NCI-H2029 treated with DMSO at 0.1 percent for 48 hours (cell line): ENCODE measurements at places on chromosomes 3 and 15.

GRCh38 chr3:4633078-4634004 lies 140.2 kb downstream of the ITPR1 start:
- peak; percentile 88 for DNase-seq

DNA sequence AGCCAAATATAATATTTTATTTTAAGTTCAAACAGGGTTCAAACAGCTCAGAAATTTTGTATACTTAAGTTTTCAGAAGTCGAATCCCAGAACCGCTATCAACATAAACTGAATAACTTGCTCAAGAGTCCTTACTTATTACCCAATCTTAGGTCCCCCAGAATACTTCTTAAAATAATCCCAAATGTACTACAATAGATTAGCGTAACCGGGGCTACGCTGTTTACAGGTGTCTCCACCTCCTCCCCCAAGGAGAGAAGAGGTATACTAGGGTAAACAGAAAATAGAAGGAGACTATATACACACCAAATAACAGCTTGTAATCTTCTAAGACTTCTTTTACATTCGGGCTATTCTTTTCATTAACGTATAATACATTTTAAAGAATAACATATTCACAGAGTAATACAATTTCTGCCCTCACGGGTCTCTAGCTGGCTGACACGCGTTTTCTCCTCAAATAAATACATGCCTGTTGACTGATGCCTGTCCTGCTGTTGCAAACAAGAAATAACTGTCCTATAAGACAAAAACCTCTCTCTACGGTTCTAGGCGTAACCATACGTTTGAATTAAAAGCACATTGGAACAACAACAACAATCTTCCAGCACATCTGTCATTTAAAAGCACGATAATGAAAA lies 1.3 kb downstream of the DENND4A start:
- DNase-seq = no peak

DNA sequence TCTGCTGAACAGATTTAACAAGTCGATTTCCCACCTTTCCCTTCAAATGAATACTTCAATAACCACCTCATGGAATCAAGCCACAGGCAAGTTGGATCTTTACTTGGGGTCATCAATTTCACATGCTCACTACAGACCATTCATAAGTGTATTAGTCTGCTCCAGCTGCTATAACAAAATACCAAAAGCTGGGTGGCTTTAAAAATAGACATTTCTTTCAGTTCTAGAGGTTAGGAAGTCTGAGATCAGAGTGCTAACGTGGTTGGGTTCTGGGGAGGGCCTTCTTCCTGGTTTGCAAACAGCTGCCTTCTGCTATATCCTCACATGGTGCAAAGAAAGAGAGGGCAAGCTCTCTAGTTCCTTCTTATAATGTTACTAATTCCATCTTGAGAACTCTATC lies 5.1 kb downstream of the GPR176 start:
- no peak for DNase-seq

- no peak for DNase-seq
Measured at GRCh38 chr3:32104492-32104891, 1.9 kb upstream of the GPD1L start.

DNA sequence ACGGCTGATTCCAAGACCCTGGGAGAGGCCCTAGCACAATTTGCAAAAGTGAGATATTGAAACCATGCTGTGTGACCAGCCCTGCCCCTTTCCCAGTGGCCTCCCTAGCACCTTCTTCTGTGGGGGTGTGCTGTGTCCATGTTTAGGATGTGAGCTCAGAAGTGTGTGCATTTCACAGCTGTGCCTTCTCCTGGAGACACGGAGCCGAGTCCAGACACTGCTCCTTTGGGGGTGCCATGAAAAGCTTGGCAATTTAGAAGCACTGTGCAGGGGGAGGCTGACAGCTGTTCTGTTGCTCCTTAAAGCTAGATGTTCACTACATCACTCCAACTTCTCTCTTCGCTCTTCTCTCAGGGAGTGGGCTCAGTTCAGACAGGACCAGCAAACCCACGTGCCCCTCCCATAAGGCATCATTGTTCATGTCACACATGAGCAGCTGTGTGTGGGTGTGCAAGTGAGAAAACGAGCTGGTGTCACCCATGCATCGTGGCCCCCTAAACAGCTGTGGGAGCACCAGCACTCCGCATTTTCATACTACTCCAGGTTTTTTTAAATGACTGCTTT lies 492.6 kb downstream of the GABRG3 start:
- no peak for DNase-seq

GRCh38 chr3:82259994-82260393 lies 498.5 kb upstream of the GBE1 start:
- no peak for DNase-seq

DNA sequence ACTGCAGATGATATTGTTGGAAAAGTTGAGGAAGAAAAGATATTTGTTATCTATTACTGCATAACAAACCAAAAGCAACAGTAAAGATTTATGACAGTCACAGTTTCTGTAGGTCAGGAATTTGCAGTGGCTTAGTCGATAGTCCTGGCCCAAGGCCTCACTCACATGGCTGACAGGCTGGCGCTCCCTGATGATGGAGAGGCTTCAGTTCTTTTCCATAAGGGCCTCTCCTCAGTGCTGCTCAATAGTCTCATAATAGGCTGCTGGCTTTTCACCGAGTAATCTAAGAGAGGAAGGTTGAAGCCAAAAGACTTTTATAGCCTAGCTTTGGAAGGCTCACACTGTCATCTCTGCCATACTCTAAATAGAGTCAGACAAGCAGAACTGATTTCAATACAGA lies 17.7 kb downstream of the IREB2 start:
- DNase-seq = peak; percentile 24

- peak; percentile 23 for DNase-seq
Measured at GRCh38 chr15:89335298-89336041, 846 bp upstream of the POLG start.

GRCh38 chr3:184354121-184354728 lies 7.2 kb downstream of the CLCN2 start:
- no peak for DNase-seq

- no peak for DNase-seq
Measured at GRCh38 chr15:65914386-65914785, 45.1 kb downstream of the RAB11A start.

- no peak for DNase-seq
Measured at GRCh38 chr3:53730576-53730975, 115.6 kb downstream of the CHDH start.

DNA sequence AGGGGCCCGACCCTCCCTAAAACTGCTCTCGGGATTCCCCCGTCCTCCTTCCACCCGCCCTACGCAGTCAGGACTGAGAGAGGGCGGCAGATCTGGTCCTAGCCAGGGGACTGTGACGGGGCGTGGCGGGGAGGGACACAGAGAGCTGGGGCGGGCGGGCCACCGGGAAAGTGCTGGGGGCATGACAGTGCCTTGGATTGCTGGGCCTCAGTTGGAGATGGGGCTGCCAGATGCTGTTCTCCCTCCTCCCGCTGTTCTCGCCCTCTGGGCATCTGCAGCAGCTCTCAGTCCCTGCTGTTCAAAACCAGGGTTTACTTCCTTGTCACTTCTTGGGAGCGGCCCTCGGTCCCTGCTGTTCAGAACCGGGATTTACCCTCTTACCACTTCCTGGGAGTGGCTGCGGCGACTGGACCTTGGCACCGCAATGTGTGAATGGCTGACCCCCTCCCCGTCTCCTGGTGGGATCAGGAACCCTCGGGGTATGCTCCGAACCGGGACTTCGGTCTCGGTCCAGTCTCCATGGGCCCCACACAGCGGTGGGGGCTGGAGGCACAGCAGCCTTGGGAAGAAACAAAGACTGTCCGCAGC lies 1.8 kb upstream of the RPP25 start:
- no peak for DNase-seq

DNA sequence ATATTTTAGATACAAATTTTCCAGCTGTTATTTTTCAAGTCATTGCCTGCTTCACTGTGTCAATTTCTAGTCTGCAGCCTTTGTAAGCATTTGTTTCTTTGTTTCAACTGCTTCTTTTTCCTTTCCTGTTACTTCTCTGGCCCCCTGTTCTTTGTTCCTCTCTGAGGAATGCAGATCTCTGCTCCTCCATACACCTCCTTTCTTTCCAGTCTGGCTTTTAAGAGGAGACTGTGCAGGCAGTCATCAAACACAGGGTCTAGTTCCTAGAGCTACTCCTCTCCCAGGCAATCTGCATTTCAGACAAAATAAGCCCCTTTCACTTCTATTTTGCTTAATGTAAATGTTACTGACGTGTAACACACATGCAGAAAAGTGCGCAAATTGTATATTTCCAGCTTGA lies 502.9 kb downstream of the PDCD6IP start:
- no peak for DNase-seq

DNA sequence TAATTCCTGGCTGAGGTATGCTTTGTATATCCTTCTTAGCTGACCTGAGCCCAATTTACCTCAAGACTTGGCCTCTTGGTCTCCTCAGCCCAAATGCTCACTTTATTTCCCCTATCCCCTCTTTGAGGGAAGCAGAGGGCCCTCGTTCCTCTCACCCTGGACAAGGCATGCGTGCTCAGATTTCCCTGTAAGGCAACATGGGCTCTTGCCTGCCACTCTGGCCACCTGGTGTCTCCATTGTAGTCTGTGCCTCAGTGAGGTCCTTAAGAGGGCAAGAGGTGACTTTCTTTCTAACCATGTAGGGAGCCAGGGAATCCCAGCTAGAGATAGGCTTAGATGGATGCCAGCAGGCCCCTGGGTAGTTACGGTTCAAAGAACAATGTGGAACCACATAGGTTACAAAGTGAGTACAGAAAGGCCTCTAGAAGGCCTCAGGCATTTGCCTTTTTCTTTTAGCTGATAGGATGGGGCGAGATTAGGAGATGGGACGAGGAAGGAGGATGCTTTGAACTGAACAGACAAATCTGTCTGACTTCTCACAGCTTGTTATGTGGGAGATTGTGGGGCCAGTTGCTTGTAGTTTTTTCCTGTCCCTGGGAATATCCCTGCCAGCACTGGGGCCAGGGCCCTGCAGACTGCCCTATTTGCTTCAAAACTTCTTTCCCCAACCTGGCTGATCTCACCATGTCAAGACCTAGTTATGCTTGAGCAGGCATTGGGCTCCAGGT lies 1.1 kb upstream of the INTS14 start:
- DNase-seq = no peak

- DNase-seq = no peak
Measured at GRCh38 chr3:179091113-179091512, 19.5 kb upstream of the ZMAT3 start.

- DNase-seq = no peak
Measured at GRCh38 chr15:95498961-95499360, 831.5 kb upstream of the NR2F2 start.
